Immature natural killer cell (primary cell): ENCODE measurements at places on chromosomes 2 and 18. TPM values are rescaled to one million over a fixed set of nuclear protein-coding genes. Genes with fewer than 3 reads are reported as not detected.

Gene REG3A
- polyA plus RNA-seq, result not detected

Gene NTSR2
- not detected for polyA plus RNA-seq

Gene NCKAP1
- polyA plus RNA-seq, result 3.7 TPM

Gene SPEG
- not detected for polyA plus RNA-seq

Gene C2orf15
- 0.80 TPM for polyA plus RNA-seq

Gene GALNT13
- not detected for polyA plus RNA-seq

Gene C18orf54
- polyA plus RNA-seq, result 1.1 TPM

Gene RIOK3
- polyA plus RNA-seq, result 72.8 TPM

Gene TDRD15
- not detected for polyA plus RNA-seq

Gene REG1B
- polyA plus RNA-seq, result not detected

Gene GPC1
- polyA plus RNA-seq, result not detected

GRCh38 chr2:201830666-201831065, 24.3 kb downstream of the CDK15 start:
- DNase-seq, result no peak

- DNase-seq, result no peak
Observed at GRCh38 chr18:47679864-47680263, 250.6 kb downstream of the SMAD2 start.

DNA sequence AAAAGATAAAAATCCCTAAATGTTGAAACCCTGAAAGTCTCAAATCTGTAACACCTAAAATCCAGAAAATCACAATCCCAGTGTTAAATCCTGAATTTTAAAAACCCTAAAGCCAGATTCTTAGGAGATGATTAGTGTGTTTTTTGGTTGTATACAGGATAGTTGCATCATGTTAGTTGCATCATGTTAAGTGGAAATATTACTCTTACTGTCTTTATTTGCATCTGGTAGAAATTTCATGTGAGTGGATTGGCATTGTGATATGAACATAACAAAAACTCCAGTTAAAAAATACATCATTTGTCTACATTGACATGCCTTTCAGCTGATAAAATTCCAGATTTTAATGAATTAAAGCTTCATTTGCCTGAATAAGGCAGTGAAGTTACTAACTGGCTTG, 683.1 kb upstream of the ACVR2A start:
- no peak for DNase-seq

GRCh38 chr2:196239622-196240587, 68.5 kb upstream of the STK17B start:
- DNase-seq, result peak; percentile 87

DNA sequence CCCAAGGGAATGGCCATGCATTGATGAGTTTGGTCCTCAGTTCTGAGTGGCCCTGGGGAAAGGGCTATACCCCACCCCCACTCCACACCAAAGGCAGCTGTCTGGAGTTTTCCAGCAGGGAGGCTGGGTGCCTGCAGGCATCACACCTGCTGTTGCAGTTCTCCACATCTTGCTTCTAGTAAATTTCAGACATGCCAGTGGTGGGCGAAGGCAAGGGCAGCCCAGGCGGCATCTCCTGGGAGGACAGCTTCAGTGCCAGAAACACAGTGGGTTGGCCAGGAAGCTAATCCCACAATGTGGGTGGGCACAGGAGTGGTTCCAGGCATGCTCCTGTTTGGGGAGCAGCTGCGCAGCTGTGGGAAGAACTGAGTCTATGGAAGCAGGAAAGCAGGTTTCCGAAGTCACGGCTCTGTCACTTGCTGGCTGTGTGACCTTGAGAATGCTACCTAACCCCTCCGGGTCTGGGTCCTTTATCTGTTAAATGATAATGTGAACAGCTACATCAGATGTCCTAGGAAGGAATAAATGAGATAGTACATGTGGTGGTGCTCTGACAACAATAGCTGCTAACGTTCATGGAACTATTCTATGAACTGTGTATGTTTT, 84.6 kb upstream of the SPTBN1 start:
- DNase-seq, result no peak

DNA sequence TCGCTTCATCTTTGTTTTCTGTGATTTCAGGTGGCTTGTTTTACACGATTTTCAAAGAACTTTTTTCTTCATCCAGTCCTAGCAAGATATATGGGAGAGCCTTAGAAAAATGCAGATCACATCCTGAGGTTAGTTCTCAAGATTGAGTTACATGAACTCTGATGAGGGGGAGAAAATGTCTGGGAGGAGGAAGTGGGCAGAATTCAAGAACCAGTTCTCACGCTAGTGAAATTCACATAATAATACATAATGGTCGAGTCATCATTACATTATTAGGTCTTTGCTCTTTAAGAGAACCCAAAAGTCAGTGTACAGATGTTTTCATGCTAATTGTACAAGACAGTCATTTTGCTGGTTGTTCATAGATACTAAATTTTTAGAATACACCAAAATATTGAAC, 7.0 kb downstream of the TIMM21 start:
- no peak for DNase-seq

- no peak for DNase-seq
Observed at GRCh38 chr18:79274823-79275222, 120.9 kb upstream of the NFATC1 start.

DNA sequence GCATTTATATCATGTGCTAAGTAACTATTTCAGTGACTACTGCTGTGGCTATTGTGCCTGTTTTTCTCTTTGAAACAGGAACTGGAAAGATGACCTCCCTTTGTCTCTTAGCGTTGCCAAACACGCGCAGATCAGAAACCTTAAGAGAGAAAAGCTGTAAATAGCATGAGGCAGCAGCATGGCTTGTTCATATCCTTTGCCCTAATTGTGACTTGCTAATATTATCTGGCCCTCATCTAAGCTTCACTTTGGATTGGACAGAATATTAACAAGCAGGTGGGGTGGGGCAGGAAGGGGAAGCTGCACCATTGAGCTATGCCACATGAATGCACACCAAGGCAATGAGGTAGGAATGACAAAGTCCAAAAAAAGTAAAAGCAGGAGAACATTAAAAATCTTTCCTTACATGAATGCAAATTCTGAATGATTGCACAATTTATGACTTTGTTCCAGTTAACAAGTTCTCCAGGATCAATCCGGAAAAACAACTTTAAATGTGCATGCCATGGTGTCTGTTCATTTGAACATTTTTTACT, 128.4 kb downstream of the IRS1 start:
- DNase-seq, result no peak

- DNase-seq, result no peak
Observed at GRCh38 chr2:216680951-216681629, 14.3 kb downstream of the IGFBP5 start.

- no peak for DNase-seq
Observed at GRCh38 chr2:20604401-20604911, 46.4 kb downstream of the HS1BP3 start.

GRCh38 chr2:221293949-221294742, 278.0 kb downstream of the EPHA4 start:
- no peak for DNase-seq

- no peak for DNase-seq
Observed at GRCh38 chr2:172775319-172775718, 39.7 kb downstream of the RAPGEF4 start.

- no peak for DNase-seq
Observed at GRCh38 chr2:112936927-112937232, 25.9 kb downstream of the IL37 start.

GRCh38 chr18:48595703-48596218, 56.9 kb downstream of the CTIF start:
- DNase-seq, result no peak

DNA sequence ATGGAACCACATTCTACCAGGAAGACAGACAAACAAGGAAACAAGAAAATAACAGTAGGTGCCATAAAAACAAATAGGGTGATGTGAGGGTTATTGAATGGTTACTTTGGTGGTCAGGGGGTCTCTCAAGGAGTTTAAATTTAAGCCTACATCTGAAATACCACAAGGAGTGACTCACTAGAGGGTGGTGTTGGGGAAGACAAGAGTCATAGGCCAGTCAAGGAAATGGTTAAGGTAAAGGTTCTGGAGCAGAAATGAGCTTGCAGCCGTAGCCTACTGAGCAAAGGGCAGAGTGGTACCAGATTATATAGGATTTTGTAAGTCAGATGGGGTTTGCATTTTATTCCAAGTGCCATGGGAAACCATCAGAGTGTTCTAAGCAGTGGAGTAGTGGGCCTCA, 135.6 kb upstream of the DAPL1 start:
- no peak for DNase-seq

DNA sequence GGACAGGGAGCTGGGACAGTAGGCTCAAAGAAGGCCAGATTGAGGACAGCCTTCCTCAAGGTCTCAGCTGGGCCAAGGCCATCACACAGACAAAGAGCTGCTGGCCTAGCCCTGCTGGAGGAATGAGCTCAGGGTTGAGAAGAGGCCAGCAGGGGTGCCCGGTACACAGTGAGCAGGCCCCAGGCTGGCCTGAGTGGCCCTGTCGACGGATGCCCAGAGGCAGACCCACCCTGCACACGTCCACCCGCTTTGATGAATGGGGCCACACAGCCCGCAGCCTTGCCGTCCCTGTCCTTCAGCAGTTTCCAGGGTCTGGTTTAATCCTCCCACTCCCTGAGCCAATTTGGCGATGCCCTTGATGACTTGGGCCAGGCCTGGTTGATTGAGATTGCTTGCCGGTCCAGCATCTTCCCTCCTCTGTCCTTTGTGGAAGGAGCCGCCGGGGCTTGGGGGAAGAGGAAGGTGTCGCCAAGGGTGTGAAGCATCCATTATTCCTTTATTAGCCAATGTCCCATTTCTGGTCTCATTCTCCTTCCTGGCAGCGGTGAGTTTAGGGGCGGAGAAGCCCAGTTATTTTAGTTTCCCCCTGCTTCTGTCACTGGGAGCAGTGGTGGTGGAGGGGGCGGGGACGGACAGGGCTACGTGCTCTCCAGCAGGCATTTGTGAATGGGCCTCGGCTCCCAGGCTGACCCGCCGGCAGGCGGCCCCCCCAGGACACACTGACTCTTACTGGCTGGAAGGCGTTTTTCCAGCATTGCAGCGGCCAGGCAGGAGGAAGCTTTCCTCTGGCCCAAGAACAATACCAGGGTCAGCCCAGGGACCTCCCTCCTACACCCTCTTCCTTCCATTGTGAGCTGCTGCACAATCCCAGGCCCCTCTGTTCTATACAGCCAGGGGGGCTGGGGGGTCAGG, 141.8 kb downstream of the CTIF start:
- DNase-seq, result no peak
